ENCODE measurements at places on chromosomes 5 and 9.

DNA sequence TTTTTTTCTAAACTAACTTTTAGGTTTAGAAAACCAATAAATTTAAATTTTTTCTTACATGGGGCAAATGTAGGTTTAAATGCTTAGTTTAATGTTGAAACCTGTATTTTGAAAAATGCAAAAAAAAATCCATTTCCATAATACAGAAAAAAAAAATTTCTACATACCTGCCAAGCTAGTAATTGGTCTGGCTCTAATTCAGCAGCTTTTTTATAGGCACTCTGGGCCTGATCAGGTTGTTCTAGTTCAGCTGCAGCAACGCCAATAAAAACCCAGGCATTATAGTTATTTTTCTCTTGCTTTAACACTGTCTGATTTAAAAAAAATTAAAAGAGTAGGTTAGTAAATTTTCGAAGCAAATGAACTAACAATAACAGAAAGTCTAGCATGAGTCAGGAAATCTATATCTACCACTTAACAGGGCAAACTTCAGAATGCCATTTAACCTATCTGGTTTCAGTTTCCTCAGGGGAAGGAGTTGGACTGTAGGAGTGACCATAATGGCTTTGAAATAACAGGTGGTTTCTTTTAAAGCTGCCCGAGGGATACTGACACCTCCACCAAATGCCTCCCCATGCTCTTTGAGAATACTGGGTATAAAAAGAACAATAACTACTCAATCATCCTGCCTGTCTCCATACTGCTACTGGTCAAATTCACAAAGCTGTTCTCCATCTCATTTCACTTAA lies 11.6 kb downstream of the SKIC3 start:
- DNase-seq, result no peak

DNA sequence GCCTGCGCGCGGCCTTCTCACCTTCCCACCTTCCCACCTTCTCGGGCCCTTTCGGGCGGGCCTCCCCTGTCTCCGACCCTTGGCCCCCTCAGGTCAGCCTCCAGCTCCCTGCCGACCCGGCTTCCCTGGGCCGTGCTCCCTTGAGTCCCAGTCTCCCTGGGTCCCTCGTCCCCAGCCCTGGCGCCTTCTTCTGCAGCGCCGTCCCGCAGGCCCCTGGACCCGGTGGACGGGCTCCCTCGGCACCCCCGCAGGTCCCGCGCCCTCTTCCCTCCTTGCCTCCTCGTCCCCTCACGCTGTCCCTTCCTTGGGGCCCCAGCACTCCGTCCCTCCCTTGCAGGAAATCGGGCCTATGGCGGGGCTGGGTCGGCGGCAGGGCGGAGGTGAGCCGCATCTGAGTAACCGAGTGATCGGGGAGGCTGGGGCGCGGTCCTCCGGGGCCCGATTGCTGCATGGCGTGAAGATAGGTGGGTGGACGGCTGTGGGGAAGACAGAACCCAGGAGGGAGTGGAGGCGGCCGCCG lies 7.6 kb downstream of the ARPC5L start:
- peak; percentile 40 for DNase-seq

GRCh38 chr5:124980163-124980941 lies 233.9 kb upstream of the ZNF608 start:
- DNase-seq, result no peak

DNA sequence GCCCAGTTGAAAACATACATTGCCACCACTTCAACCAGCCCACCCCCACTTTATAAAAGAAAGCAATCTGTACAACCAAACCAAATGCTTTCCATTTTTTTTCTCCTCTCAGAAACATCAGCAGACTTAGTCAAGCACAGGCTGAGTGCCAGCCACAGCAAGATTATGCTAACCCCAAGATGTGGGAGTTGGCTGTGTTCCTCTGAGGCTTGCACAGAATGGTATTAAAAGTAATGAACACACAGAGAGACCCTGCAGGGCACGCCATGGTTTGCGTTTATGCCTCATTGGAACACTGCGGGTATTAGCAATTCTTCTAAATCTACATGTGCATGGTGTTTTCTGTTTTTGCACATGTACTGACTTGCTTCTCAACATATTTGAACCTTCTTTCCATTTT lies 419.9 kb upstream of the GRAMD2B start:
- no peak for DNase-seq

DNA sequence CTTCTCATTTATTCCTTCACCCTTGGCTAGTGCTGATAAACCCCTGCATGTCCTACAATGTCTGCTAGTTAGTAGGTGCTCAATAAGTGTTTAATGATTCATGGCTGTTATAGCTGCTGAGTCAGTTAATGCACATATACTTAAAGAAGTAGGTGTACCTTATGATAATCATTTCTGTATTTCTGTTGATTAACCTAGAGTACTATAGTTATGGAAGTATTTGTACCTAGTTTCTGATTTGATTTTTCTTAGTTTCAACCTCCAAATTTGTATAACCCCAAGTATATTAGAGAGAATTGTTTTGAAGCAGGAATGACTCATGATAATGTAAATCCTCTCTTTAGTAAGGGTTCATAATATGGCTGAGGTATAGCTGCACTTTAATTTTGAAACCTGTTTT lies 8.9 kb downstream of the SMAD5 start:
- no peak for DNase-seq

GRCh38 chr5:53089481-53089991 lies 20.0 kb downstream of the MOCS2 start:
- peak; percentile 28 for DNase-seq

DNA sequence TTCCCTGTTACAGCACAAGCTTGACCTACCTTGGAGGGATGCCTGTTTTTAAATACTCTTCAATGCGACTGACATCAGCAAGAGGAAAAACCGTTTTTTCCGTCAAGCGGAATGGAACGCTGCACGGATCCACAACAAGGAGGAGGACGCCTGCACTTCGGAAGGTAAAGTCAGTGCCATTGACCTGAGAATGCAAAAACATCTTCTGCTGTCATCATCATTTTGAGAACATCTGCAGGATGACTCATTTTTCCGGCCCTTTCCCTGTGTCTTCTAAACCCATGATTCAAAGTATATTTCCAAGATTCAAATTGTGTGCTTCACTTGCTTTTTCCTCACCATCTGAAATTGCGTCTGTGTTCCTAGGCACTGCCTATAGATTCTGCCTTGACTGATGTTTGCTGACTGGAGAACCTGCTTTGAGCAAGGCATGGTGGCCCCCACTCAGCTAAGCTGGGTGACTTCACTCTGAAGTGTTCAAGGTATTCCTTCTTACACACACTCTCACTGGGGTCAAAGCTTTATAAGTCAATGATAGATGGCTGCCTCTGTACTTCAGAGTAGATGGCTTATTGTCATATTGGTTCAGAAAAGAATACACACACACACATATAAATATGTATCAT lies 78.1 kb downstream of the CEMIP2 start:
- DNase-seq, result no peak

GRCh38 chr5:71880536-71880935 lies 161.5 kb downstream of the CARTPT start:
- no peak for DNase-seq

DNA sequence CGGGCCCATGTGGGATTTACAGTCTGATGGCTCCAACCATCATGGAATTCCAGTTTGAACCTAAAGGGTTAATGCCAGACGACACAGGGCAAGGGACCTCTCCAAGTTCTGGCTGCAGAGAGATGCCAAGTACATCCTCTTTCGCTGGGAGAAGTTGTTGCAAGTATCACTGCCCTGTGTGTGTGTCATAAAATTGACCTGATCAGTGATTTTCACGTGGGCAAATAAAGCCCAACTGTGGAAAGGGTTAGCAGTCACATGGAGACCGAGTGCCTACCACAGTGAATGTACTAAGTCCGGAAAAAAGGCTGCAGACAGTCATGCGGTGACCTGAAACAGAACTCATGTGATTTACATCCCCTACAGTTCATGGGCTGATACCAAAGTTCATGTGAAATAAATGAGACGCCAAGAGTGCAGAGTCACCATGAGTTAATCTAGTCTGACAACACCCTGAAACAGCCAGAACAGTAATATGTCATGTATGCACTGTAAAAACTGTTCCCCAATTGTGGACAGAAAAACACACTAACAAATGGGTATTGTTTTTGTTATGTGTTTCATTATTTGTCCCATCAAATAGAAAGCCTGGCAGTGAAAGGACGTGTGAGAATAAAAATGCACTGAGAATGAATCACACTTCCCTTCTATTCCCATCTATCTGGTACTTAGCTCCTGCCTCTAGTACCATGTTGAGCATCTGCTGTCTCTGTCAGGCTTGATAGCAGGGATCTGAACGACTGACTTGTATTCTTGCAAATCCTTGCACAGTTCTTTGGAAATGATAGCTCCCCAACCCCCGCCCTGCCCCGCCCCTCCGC lies 115.7 kb downstream of the SUSD1 start:
- DNase-seq, result no peak

DNA sequence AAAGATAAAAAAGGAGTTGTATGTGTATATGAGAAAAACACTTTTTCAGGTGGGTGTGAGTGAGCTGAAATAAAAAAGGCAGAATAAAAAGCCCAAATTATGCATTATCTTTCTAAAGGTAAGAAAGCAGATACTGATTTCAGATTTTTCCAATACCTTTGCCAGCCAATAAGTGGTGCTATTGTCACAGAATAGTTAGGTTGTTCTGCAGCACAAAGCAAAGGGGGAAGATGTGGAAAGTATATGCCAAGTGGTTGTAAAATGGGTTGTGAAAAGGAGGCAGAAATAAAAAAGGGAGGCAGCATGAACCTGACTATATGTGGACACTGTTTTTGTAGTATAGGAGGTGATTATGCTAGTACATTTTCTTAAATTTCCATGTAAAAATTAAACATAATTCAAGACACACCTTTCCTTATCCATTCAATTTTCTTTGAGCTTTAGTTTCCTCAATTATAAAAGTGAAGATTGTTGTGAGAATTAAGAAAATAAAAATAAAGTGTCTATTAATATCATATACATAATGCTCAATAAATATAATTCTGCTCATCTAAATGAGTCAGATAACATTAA lies 106.7 kb downstream of the SMIM15 start:
- no peak for DNase-seq

- DNase-seq, result peak; percentile 72
These were observed 72.8 kb upstream of the ASTN2 start for GRCh38 chr9:117487555-117488175.

- DNase-seq, result no peak
These were observed 31.9 kb downstream of the RXRA start for GRCh38 chr9:134358026-134358661.

DNA sequence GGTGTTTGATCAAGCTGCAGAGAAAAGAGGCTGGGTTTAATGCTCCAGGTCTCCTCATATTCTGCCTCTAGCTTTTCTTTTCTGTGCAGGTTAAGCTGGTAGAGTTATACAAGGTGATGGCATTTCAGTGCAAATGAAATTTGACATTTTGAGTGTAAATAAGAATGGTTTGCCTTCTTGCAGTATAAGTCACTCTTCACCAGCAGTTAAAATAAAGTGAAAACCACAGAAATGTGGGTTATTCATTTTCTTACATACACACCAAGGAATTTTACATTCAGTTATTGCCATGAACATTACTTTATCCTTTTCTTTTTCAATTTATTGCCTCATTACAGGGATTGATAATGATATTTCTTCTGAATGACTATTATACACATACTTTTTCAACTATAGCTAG lies 337.5 kb upstream of the PCSK5 start:
- no peak for DNase-seq

All from DND-41 (cell line).